ENCODE measurements at places on chromosomes 7 and 10. TPM values are rescaled to one million over a fixed set of nuclear protein-coding genes. Genes with fewer than 3 reads are reported as not detected.
A peak's percentile ranks its signal among the peaks of the same experiment; 100 is the strongest.

EPO gene
- total RNA-seq = 0.14 TPM

ERVW-1 gene
- total RNA-seq = not detected

DNA sequence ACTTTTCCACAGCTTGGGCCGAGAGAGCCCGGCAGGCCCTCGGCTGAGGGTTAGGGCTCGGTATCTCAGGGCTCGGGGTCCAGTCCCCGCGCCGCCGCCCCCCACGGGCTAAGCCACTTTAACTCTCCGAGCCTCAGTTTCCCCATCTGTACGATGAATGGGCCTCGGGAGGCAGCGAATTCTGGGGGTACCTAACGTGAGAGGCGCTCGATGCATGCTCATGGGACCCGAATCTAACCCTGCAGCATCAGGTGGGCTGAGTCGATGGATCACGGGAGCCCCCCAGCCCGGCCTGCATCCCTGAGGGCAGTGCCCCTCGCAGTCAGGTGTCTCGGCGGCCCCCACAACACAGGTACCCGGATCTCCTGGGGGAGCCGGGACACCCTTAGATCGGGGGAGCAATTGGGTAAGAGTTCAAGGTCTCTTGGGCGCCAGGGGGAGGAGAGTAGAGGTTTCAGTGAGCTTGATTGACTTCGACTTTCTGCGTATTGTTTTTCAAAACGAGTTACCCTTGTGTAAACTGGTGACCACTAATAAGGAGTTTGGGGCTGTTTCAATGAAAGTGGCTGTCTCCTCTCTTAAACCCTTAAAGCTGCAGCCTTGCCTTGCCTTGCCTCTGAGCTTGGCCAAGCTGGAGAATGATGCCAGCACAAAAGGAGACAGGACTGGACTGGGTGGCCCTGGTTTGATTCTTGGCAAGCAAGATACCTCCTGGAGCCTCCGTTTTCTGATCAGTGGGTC lies 631 bp downstream of the POR start:
- H3K27me3 ChIP-seq = no peaks in the 10 kb centered on the region
- peak; percentile 21 for DNase-seq
- peaks cover 20% of the 10 kb centered on the region for H3K4me1 ChIP-seq
- no peaks in the 10 kb centered on the region for H3K36me3 ChIP-seq

VAX1 gene
- not detected for total RNA-seq

ZCCHC24 gene
- 2.1 TPM for total RNA-seq

DNA sequence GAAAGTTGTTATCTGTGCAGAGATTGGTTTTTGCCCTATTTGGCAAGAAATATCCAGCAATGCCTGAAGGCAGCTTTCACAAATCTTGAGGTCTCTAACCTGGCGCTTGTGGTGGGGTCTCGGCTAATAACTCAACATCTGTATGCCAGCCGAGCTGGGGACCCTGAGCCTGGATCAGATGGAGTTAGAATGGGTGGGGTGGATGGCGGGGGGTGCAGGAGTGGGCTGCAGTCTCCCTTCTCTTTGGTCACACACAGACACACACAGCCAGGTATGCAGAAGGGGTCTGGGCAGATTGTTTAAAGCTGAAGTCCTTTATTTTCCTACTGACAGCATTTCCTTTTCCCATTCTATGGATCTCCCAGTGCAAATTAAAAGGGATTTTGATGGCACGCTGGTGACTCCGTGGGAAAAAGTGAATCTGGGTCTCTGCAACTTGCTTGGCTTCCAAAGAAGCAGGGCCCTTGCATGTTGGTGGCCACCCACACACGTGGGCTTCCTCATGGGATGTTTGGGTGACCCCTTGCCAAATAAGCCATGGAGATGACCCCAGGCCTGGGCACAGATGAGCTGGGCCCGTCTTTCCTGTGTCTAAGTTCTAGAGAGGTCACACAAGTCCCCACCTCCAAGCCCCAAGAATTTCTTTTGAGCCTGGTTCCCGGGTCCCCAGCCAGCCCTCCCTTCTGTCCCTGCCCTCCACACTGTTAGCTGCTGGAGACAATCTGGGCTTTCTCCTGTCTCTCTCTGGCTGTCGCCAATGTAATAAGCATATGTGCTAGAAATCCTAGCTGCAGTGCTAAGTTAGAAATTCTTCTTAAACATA lies 39.9 kb upstream of the EMX2 start:
- no peaks in the 10 kb centered on the region for H3K4me1 ChIP-seq
- no peak for DNase-seq
- H3K4me3 ChIP-seq = no peak overlapping the region
- no peaks in the 10 kb centered on the region for H3K27me3 ChIP-seq

DNA sequence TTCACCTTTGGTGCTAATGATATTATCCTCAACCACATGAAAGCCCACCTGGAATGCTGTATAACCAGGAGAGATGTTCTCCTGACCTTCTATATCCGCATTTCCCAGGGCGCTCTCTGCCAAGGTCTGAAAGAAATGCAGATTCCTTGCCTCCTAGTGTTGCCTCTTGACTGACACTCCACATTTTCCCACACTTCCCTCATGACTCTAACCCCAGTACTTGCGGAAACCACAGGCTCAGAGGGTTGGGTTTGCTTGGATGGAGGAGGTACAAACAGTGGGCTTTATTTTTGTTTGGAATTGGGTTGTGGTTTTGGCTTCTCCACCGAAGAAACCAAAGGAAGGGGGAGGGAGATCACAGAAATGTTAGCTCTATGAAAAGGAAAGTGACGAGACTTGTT lies 222.9 kb upstream of the CELF2 start:
- H3K27me3 ChIP-seq = peaks cover 15% of the 10 kb centered on the region
- no peak overlapping the region for H3K4me3 ChIP-seq
- no peak overlapping the region for H3K27ac ChIP-seq

ABCA13 gene
- total RNA-seq = 0.02 TPM

GRCh38 chr10:106959521-106959920 lies 205.0 kb downstream of the SORCS1 start:
- H3K36me3 ChIP-seq = no peaks in the 10 kb centered on the region
- H3K27me3 ChIP-seq = no peaks in the 10 kb centered on the region
- no peak for DNase-seq
- no peak overlapping the region for H3K27ac ChIP-seq
- no peak overlapping the region for H3K4me3 ChIP-seq
- H3K4me1 ChIP-seq = no peaks in the 10 kb centered on the region

- H3K27ac ChIP-seq = no peak overlapping the region
- no peak for DNase-seq
- H3K36me3 ChIP-seq = peaks cover 38% of the 10 kb centered on the region
Observed at GRCh38 chr10:21726601-21727225, 192.7 kb downstream of the MLLT10 start.

DNA sequence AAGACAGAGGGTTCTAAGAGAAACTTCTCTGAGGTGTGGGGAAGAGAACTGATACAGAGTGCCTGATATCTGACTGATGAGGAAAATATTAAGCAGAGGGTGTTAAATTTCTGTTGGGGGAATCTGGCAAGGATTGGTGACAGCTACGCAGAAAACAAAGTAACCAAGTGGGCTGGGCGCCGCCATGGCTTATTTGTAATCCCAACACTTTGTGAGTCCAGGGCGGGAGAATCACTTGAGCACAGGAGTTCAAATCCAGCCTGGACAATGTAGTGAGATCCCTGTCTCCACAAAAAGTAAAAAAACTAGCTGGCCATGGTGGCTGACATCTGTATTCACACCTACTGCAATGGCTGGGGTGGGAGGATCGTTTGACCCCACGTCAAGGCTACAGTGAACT lies 2.1 kb upstream of the C7orf25 start:
- H3K4me3 ChIP-seq = peak overlapping the region; percentile 46
- H3K27me3 ChIP-seq = no peaks in the 10 kb centered on the region
- peaks cover 68% of the 10 kb centered on the region for H3K36me3 ChIP-seq
- DNase-seq = no peak
- H3K4me1 ChIP-seq = peaks cover 61% of the 10 kb centered on the region

GRCh38 chr7:115662120-115662519 lies 368.4 kb downstream of the TFEC start:
- no peaks in the 10 kb centered on the region for H3K4me1 ChIP-seq
- no peak for DNase-seq
- no peak overlapping the region for H3K4me3 ChIP-seq
- no peak overlapping the region for H3K27ac ChIP-seq

DNA sequence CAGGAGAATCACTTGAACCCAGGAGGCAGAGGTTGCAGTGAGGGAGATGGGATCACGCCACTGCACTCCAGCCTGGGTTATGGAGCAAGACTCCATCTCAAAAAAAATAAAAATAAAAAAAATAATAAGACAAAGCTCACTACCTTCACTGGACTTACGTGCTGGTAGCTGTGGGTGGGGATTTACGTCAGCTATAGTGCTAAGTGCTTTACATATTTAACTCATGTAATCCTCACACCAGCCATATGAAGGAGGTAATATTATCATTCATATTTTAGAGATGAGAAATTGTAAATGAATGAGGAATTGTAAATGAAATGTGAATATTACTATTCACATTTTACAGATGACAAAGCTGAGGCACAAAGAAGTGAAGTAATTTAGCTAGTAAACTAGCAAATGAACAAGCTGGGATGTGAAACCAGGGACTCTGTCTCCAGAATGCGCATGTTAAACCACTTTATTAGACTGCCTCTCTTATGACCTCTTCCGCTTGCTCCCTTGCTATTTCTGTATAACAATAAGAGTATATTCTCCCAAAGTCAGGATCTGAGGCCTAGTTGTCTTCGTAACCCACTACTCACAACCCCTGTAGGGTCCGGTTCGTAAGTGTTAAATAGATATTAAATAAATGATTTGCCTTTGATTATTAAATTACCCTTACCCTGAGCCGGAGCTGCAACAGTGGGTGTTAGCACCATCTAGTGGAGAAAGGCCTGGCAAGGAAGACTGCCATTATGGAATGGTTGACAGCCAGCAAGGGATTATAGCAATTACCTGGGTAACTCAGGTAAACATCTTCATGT lies 70.2 kb downstream of the HTR7 start:
- peaks cover 10% of the 10 kb centered on the region for H3K4me1 ChIP-seq
- no peak overlapping the region for H3K4me3 ChIP-seq
- DNase-seq = no peak
- peaks cover 30% of the 10 kb centered on the region for H3K27me3 ChIP-seq
- no peaks in the 10 kb centered on the region for H3K36me3 ChIP-seq
